Cerebellar nuclear complex (tissue), 1 donor: ENCODE measurements at places on chromosomes 7 and 10.

- DNase-seq = no peak
Measured at GRCh38 chr7:134750083-134751062, 29.1 kb upstream of the CALD1 start.

- no peak for DNase-seq
Measured at GRCh38 chr7:66255534-66256100, 50.5 kb downstream of the TPST1 start.

DNA sequence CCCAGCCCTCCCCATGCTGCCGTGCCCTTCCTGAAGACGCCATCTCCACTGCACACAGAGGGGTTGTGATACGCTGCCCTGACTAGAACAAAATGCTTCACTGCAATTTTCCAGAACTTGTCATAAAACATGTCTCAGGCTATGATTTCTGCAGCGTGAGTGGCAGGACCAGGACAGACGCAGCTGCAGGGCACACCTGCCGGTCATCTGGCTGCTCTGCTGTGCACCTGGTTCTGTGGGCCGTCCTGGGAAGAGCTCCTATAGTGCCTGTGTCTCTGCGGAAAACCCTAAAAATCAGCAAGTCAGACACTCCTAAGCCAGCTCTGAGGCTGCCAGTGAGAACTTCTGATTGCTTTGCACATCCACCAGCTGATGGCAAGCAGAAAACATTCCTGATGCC lies 39.7 kb upstream of the DIP2C start:
- DNase-seq = no peak

GRCh38 chr7:36979810-36980248 lies 255.5 kb upstream of the AOAH start:
- DNase-seq = no peak

GRCh38 chr10:35378541-35379210 lies 42.4 kb downstream of the CCNY start:
- no peak for DNase-seq

DNA sequence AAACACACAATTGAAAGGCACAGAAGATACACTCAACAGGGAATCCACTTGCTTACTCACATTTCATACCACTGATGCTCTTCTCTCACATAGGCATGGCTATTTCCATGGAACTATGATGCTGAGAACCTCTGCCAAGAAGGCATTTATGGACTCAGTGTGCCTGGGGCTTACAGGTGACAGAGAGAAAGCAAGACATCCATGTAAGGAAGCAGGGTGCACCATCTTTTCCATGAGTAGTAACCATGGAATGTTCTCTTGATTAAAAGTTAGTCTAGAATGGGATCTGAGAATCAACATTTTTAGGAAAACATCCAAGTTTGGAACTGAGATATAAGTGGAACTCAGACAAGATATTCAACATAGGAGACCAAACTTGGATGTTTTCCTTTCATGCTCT lies 52.5 kb upstream of the MACC1 start:
- DNase-seq = no peak

GRCh38 chr10:59793919-59794318 lies 40.7 kb upstream of the MRLN start:
- no peak for DNase-seq

- DNase-seq = no peak
Measured at GRCh38 chr7:122550545-122550944, 148.4 kb downstream of the RNF133 start.

DNA sequence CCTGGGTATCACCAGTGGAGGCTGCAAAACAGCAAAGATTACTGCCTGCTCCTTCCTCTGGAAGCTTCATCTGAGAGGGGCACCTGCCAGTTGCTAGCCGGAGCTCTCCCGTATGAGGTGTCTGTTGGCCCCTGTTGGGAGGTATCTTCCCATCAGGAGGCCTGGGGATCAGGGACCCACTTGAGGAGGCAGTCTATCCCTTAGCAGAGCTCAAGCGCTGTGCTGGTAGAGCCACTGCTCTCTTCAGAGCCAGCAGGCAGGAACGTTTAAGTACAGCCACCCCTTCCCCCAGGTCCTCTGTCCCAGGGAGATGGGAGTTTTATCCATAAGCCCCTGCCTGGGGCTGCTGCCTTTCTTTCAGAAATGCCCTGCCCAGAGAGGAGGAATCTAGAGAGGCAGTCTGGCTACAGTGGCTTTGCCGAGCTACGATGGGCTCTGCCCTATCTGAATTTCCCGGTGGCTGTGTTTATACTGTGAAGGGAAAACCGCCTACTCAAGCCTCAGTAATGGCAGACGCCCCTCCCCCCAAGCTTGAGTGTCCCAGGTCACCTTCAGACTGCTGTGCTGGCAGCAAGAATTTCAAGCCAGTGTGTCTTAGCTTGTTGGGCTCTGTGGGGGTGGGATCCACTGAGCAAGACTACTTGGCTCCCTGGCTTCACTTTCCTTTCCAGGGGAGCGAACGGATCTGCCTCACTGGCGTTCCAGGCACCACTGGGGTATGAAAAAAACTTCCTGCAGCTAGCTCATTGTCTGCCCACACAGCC lies 19.6 kb downstream of the SEMA3E start:
- DNase-seq = no peak

- no peak for DNase-seq
Measured at GRCh38 chr10:89206402-89207180, 526 bp downstream of the CH25H start.
